ENCODE measurements at places on chromosomes 6 and 20.

GRCh38 chr20:54608039-54608745 is 132.8 kb downstream of the DOK5 start:
- DNase-seq, result no peak

DNA sequence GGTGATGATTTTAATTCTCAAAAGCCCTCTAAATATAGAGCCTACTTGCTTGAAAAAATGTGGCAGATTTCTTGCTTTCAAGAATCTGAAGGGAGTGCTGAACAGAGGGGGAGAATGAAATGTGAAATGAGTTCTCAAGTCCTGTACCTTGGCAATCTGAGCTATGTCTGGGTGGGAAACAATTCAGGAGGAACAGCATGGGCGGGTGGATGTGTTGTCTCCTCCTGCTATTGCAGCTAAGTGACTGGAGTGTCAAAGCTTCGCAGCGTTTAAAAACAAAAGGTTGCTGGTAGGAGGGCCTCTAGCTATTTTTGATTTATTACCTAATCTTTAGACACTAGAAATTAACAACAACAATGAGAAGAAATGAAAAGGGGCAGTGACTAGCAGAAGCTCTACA is 102.5 kb upstream of the ARG1 start:
- DNase-seq, result no peak

GRCh38 chr6:33276864-33277662 is at the start of gene B3GALT4:
TSS of gene B3GALT4 (plus strand) at chr6:33277123. CDS start at chr6:33277420, 297 bp downstream.
- no peak for DNase-seq

- DNase-seq, result no peak
Measured at GRCh38 chr6:12421596-12421995, 131.4 kb downstream of the EDN1 start.

DNA sequence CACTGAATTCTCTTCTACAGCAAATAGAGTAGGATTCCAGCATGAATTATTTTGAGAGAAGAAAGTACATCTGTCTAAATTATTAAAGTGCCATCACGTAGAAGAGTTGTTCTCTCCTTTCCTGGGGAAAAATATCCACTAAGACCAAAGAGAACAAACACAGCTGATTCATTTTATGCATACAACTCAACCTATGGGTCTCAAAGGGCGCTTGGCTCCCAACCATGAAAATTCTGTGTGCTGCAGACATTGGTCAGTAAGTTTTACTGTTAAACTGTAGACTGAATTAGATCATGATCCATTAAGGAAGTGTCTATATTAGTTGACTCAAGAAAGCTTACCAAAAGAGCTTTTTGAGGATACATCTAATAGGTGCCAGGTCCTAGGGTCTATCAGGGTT is 83.5 kb downstream of the FRK start:
- DNase-seq, result no peak

DNA sequence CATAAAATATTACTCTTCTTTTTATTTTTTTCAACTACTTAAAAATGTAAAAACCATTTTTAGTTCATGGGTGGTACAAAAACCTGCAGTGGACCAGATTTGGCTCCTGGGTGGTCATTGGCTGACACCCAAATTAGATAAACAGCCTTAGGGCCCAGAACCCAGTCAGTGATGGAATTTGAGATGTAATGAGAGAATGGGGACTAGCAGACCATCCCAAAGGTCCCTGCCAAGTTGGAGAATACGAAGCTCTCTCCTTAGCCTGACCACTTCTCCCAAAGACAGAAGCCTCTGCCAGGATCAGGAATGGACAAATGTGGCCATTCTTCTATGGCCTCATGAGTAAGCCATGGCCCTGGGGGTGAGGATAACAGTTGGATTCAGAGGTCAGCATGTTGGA is 194.7 kb downstream of the NFATC2 start:
- no peak for DNase-seq

DNA sequence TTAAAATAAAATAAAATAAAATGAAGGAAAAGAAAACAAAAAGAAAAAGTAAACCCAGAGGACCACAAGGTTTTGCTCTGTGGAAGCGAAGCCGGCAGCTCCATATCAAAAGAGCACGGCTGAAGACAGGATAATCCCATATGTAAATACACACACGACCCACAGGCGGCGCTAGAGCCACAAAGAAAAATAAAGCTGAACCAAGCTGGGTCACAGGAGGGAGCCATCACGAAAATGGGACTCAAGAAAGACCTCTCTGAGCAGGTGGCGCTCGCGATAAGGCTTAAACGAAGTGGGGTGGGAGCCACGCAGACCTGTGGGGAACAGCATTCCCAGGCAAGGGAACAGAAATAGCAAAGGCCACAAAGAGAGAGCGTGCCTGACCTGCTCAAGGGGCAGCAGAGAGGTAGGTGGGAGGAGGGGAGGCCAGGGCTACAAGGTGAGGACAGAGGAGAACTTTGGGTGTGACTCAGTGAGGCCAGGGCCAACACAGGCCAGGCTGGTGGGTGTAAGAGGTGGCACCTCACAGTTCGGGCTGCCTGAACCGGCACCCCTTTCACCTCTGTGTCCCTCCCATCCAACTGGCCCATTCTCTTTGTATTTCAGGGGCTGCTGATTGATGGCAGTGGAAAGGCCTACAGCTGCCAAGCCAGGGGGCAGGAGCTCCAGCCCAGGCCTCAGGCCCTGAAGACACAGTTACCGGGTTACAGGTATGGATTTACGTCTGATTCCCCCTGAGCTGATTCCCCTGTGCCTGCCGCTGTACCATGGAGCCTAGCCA is 26.0 kb downstream of the PTGIS start:
- peak; percentile 50 for DNase-seq

GRCh38 chr20:35091816-35092523 is 637 bp downstream of the TRPC4AP start:
- no peak for DNase-seq

DNA sequence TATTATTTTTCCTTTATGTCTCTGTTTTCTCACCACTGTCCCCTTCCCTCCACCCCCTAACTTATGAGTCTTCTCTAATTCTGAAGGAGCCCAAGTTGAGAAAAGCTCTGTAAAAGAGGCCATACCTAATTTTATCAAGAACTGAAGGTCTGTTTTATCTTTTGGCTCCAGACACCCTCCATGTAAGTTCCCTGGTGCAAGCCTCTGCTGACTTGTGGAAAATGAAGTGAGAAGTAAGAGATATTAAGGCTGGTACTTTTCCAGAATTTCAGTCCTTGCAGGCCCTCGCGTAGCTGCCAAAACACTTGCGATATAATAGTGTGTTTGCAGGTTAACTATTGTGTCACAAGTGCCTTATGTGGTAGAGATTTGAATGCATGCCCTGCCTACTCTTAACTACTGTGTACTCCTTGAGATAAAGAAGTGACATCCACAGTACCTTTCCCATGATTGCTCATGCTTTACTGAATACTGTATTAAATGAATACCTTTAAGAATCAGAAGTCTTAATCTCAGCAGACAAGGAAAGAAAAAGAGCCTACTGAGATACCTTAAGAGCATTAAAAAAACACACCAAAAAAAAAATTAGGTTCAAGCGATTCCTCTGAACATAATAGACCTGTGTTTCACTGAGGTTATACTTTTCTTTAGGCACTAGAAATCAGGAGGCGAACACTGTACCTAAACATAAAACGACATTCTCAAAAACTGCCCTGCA is 143.6 kb upstream of the ZNF184 start:
- no peak for DNase-seq

DNA sequence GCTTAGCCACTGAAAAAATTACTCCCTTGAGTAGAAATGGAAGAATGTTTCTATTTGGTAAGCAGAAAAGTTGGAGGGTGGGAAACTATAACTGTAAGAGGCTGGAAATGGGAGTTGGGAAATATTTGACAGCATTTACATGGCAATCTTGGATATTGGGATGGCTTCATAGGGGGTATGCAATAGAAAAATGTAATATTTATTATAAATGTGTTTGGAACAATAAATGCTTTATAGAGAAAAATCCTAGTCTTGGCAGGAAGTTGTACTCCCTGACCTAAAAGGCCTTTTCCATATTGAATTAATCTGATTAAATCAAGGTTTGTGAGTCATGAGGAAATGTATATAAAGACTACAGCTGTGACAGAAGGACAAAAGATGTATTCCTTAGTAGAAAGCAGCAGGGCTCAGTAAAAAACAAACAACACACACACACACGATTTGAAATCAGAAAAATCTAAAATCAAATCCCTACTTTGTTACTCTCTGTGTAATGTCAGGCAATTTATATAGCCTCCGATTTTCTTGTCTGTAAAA is 272.3 kb downstream of the CD109 start:
- no peak for DNase-seq

All from GM18507 (cell line).